Spinal cord (tissue), 10 donors: ENCODE measurements at places on chromosomes 7 and 10. TPM values are rescaled to one million over a fixed set of nuclear protein-coding genes. Genes with fewer than 3 reads are reported as not detected.

DNA sequence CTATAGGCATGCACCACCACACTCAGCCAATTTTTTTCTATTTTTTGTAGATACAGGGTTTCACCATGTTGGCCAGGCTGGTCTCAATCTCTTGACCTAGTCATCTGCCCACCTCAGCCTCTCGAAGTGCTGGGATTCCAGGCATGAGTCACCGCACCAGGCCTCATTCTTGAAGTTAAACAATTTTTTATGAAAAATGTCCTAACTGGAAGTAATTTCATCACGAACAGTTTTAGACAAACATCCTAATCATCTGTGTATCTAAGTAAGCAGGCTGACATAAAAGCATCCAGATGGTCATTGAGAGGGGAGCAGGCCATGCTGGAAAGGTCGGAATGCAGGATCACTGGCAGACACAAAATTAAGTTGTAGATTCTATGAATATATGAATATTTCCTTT is 269.1 kb downstream of the ZMYND11 start:
- H3K4me1 ChIP-seq, result no peaks in the 10 kb centered on the region
- no peak overlapping the region for H3K4me3 ChIP-seq
- DNase-seq, result no peak
- H3K36me3 ChIP-seq, result peaks cover 26% of the 10 kb centered on the region

DNA sequence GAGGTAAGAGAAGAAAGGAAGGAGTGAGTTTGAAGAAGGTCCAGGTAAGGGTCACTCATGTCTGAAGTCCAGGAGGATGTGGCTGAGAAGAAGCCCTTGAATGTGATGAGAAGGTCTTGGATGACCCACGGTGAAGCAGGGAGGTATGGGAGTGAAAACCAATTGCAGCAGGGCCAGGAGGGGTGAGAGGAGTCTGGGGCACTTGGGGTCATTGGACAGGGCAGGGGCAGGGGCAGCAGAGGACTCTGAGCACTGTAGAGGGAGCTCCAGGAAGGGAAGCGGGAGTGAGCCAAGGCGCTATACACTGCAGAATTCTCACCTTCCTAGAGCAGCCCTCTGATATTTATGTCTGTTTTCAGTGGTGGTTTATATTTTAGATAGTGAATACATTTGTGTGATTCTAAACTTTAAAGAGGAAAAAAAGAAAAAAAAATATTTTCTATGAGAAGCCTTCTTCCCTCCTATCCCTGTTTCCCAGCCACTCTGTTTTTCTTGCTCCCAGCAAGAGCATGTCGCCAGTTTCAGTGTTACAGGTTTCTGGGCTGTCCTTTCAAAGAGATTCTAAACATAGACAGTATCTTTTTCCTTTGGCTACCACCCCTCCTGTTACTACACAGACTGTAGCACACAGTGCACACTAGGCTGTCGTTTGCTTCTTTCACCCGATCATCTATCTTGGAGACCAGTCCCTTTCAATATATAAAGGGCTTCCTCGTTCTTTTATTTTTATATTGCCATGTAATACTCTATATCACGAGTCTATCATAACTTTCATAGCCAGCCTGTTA is 24.5 kb downstream of the BLVRA start:
- no peak overlapping the region for H3K27ac ChIP-seq
- no peaks in the 10 kb centered on the region for H3K27me3 ChIP-seq
- H3K36me3 ChIP-seq, result peaks cover 8% of the 10 kb centered on the region
- DNase-seq, result no peak
- H3K4me1 ChIP-seq, result no peaks in the 10 kb centered on the region

- H3K4me1 ChIP-seq, result peaks cover 3% of the 10 kb centered on the region
- no peak overlapping the region for H3K27ac ChIP-seq
- no peaks in the 10 kb centered on the region for H3K36me3 ChIP-seq
Observed at GRCh38 chr7:143040209-143040715, 11.9 kb upstream of the OR6V1 start.

DNA sequence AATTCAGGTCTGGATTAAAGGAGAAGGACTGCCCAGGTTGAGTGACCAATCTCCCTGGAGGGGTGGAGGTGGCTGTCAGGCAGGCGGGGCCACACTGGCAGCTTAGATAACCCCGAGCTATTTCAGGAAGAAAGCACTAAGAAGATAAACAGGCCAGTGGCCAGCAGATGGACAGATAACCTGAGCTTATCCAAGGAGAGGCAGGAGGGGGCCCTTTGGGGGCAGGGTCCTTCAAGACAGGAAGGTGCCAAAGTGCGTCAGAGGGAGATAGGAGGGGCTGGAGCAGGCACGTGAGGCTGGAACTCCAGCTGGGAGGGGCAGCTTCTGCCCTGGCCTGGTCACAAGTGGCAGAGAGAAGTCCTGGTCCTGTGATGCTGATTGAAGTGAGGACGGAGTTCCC is 29.8 kb upstream of the PODXL start:
- DNase-seq, result no peak
- H3K4me3 ChIP-seq, result no peak overlapping the region
- H3K4me1 ChIP-seq, result peaks cover 10% of the 10 kb centered on the region
- H3K36me3 ChIP-seq, result no peaks in the 10 kb centered on the region
- no peak overlapping the region for H3K27ac ChIP-seq
- H3K27me3 ChIP-seq, result no peaks in the 10 kb centered on the region

GRCh38 chr7:47669178-47669891 is 87.4 kb upstream of the TNS3 start:
- H3K4me3 ChIP-seq, result no peak overlapping the region
- H3K4me1 ChIP-seq, result peaks cover 7% of the 10 kb centered on the region
- no peaks in the 10 kb centered on the region for H3K36me3 ChIP-seq
- H3K27ac ChIP-seq, result no peak overlapping the region
- DNase-seq, result no peak
- no peaks in the 10 kb centered on the region for H3K27me3 ChIP-seq

- no peak overlapping the region for H3K27ac ChIP-seq
- H3K4me3 ChIP-seq, result no peak overlapping the region
- H3K27me3 ChIP-seq, result no peaks in the 10 kb centered on the region
- no peaks in the 10 kb centered on the region for H3K36me3 ChIP-seq
- no peak for DNase-seq
Observed at GRCh38 chr7:12712236-12712635, 24.8 kb downstream of the ARL4A start.

GRCh38 chr7:41637049-41637448 is 65.8 kb downstream of the INHBA start:
- H3K27me3 ChIP-seq, result no peaks in the 10 kb centered on the region
- no peaks in the 10 kb centered on the region for H3K36me3 ChIP-seq
- H3K4me1 ChIP-seq, result no peaks in the 10 kb centered on the region
- H3K27ac ChIP-seq, result no peak overlapping the region

- H3K4me3 ChIP-seq, result no peak overlapping the region
- H3K36me3 ChIP-seq, result peaks cover 10% of the 10 kb centered on the region
- H3K27ac ChIP-seq, result no peak overlapping the region
- H3K4me1 ChIP-seq, result peaks cover 18% of the 10 kb centered on the region
Observed at GRCh38 chr10:132183046-132183445, 3.7 kb upstream of the DPYSL4 start.

GRCh38 chr10:133324198-133324792 is 12.4 kb downstream of the CALY start:
- no peak overlapping the region for H3K27ac ChIP-seq
- peaks cover 51% of the 10 kb centered on the region for H3K4me1 ChIP-seq
- no peak overlapping the region for H3K4me3 ChIP-seq
- DNase-seq, result no peak
- peaks cover 13% of the 10 kb centered on the region for H3K36me3 ChIP-seq

Gene NME8
- 0.59 TPM for total RNA-seq

Gene CAV2
- 30.7 TPM for total RNA-seq

Gene INPP5A
- 43.5 TPM for total RNA-seq

Gene C10orf143
- total RNA-seq, result 2.2 TPM
